Suppressor macrophage (primary cell): ENCODE measurements at places on chromosomes 4 and X.

GRCh38 chrX:130340271-130340670 lies 552 bp downstream of the SLC25A14 start:
- no peak for DNase-seq

- DNase-seq = peak; percentile 45
These were observed 56.0 kb downstream of the PDLIM5 start for GRCh38 chr4:94507708-94508107.

DNA sequence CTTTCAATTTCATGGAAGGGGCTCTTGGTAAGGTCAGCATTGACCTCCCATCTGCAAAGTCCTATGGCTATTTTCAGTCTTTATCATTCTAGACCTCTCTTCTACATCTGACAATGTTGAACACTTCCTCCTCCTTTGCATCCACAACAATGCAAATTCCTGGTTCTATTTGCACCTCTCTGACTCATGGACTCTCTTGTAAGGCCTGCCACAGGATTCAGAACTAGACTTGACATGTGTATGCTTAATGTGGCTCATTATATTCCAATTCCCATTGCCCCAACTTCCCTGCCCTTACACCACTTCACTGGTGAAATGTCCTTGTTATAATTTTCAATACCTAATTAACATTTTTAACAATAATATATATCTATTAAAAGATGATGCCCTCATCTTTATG lies 314.3 kb upstream of the FGF13 start:
- no peak for DNase-seq

GRCh38 chr4:124633285-124633941 lies 79.1 kb downstream of the ANKRD50 start:
- no peak for DNase-seq

GRCh38 chrX:107442914-107443527 lies 6.4 kb upstream of the FRMPD3 start:
- no peak for DNase-seq

- DNase-seq = no peak
These were observed 114.5 kb downstream of the IRF2 start for GRCh38 chr4:184359888-184360287.

DNA sequence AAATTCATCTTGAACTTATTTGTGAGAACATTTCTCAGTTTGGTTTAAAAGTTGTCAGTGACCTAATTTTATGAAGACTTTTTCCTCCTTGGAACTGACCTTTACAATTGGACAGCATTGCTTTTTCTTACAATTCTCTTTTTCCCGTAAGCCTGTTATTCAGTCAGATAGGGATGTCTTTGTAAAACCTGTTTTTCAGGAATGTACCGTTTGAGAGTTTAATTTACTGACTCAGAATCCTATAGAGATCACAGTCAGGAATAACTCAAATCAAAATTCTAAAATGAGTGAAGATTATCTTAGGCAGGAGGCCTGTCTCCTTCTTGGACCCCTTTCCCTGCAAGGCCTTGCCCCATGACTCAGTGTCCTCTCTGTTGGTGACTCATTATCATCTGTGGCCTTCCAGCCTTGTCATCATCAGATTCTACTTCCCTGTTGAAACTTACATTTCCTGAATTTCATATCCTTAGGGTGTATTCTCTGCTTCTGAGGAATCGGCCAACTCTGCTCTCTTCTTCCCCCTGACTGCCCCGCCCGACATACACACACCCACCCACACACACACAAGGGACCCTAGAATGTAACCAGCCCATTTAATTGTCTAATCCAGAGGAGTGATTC lies 99.8 kb downstream of the ARHGAP10 start:
- DNase-seq = peak; percentile 84

- peak; percentile 0 for DNase-seq
These were observed 169.7 kb downstream of the COL4A6 start for GRCh38 chrX:108268434-108269080.

GRCh38 chrX:53075011-53075410 lies 7.2 kb upstream of the TSPYL2 start:
- DNase-seq = no peak

DNA sequence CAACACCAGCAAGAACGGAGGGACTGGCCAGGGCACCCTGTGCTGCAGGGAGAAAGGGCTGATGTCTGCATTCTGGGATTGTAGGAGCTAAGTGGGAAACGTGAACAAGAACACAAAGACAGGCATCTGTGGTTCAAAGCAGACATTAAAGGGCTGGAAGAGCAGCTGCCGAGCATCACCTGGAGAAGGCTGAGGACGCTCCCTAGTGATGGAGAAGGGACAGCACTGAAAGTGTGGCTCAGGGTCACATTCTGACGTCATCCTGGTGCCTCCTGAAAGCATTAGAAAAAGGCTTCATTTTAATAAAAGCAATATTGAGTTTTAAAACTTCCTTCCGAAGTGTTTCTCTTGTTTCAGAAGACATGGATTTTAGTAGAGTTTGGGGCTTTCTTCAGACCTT lies 62.3 kb downstream of the CLDN22 start:
- no peak for DNase-seq

DNA sequence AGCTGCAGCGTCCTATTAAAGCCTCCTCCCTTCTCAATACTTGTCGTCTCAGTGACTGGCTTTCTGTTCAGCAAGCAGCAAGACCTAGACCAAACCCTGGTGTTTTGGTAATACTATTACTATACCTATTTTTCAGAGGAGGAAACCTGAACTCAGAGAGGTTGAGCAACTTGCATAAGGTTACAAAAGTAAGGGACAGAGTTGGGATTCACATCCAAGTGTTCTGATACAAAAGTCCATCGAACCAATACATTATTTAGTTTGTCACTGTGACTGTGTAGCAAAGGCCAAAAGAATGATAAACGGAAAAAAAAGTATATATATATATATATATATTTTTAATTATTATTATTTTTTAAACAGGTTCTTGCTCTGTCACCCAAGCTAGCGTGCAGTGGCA lies 29.9 kb upstream of the KLHL8 start:
- no peak for DNase-seq

GRCh38 chr4:1792832-1793495 lies at the start of gene FGFR3:
Gene FGFR3 (plus strand): TSS chr4:1793293. CDS start chr4:1793935, 642 bp downstream.
- DNase-seq = peak; percentile 30

GRCh38 chr4:2321279-2322196 lies 59.6 kb upstream of the MXD4 start:
- DNase-seq = no peak

DNA sequence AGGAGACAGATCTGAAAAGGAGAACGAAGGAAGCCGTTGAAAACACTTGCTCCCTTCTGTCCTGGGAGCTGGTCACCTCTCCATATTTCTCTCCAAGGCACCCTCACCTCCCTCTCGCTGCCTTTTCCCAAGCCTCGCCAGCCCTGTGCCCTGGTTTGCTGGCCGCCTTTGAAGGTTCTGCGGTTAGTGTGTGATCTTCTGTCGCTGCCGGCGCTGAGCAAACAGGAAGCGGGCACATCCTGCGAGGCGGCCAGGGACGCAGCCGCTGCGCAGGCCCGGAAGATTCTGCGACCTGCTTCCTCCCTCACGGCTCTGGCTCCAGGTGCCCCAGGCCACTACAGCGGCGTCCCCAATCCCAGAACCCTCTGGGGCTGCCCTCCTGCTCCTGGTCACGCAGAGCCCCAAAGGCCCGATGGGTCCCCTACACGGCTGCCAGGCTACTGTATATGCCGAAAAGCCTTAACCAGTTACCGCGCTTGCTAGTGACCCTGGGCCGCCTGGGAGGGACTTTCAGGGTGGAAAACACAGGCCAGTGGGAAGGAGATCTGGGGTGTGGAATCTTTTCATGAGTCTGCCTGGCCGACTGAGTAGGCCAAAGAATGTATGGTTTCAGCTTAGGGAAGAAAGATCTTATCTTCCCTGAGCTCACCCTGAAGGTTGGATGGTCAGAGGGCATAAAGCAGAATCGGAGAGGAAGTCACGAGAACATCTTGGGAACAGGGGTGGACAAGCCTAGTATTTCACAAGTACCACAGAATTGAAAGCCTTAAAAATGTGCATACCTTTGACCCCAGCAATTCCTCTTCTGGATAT lies 2.3 kb upstream of the SASH3 start:
- peak; percentile 82 for DNase-seq

GRCh38 chrX:11351375-11352295 lies 58.4 kb downstream of the AMELX start:
- DNase-seq = peak; percentile 45

- peak; percentile 37 for DNase-seq
These were observed 169.2 kb upstream of the ATP6AP2 start for GRCh38 chrX:40411340-40412111.

DNA sequence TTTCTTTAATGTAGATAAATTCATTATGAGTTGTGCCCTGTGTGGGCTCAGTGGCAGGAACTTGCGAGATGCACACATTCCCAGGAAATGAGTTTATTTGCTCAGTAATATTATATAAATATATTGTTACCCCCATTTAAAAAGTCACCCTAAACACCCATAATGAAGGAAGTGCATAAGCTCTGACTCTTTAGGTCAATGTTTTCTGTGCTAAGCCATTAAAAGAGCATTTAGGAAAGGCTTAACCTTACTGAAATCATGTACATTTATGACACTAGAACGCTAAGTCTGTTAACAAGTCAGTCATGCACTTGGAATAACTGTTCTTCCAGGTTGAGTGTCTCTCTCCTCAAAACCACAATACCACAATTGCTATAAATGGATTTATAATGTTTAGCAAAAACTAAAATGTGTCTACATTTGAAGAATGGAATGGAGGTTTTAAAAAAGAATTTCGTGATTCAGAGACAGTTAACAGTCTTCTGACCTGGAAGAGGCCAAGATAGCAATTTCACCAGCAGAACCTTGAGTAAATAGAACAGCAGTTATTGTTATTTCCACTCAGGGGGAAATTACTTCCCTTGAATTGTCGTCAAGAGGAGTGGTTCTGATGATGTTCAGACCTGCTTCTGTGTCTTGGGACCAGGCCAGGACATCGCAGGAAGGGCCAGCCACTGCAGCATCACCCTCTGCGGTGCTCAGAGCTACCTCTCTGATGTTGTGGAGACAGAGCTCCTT lies 91.1 kb upstream of the VEGFC start:
- DNase-seq = no peak

DNA sequence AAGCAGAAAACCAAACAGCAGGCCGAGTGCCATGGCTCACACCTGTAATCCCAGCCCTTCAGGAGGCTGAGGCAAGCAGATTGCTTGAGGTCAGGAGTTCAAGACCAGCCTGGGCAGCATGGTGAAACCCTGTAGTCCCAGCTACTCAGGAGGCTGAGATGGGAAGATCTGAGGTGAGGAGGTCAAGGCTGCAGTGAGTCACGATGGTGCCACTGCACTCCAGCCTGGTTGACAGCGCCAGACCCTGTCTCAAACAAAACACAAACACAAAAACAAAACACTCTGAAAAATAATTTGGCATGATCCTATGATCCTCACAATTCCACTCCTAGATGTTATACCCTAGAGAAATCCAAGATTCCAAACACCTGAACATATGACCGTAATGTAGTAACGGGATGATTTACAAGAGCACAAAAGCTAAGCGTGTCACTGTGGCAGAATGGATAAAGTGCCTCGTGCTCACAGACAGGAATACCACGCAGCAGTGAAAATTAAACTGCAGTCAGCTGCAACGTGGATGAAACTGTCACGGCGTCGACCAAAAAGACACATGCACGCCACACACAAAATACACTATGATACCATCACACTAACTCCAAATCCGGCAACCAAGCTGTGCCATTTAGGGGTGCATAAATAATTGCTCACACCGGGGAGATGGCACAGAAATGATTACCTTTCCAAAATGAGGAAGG lies 1.7 kb downstream of the NELFA start:
- DNase-seq = no peak

DNA sequence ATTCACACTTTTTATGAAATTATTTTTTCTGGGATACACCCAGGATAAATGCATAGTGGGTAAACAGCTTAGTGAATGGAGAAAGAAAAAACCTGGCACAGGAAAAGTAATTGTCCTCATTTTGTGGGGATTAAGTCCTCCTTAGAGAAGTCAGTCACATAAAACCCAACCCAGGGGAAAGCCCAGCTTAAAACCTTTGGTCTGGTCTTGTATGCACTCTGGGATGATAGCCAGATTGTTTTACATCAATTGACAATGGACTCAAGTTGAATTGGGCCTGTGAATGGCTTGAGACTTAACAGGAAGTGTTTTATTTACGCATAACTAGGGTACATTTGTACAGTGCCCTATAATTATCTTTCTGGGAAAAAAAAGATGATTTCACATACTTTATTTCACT lies 561.3 kb upstream of the GRIA3 start:
- no peak for DNase-seq

DNA sequence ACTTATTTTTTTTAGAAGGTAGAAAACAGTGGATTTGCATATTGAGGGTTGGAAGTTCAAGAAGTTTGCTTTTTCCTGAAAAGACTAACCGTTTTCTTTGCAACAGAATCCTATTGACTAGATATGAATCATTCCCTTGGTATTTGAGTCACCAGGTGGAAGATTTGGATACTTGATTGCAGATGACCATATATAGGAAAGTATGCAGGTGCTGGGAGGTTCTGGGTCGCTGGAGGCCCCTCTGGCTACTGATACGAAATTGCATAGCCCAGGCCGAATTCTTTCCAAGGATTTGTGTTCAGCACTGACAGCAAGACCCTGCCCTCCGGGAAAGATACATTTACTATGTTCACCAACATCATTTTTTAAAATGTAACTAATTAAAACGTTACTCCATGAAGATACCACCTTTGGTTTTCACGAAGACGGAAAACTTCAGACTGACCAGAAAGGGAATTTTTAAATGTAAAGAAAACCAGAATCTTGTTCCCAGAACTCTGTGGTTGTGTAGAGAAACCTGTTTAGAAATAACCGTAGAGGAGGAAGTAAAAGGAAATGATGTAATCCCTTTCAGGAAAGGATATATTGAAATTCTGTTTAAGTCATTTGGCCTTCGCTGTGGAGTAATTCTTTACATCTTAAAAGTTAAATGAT lies 946 bp downstream of the ANXA3 start:
- no peak for DNase-seq

DNA sequence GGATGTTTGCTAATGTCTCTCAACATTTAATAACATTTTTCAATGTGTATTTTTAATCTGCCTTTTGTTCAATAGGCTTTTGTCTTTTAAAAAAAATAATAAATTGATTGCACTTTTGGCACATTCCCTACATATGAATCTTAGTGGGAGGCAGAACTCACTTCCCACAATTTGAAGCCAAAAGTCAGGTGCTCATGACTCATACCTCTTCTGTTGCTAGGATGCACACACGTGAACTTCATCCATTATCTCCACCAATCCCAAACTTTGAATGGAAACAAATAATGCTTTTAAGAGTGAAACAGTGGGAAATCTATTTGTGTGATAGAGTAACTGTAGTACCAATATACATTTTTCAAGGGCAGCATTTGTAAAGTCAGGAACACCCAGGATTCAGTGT lies 260.5 kb downstream of the IQCM start:
- DNase-seq = no peak

GRCh38 chr4:27764526-27764837 lies 903.8 kb downstream of the STIM2 start:
- no peak for DNase-seq

- DNase-seq = no peak
These were observed 78.4 kb downstream of the IRF2 start for GRCh38 chr4:184395971-184396391.

DNA sequence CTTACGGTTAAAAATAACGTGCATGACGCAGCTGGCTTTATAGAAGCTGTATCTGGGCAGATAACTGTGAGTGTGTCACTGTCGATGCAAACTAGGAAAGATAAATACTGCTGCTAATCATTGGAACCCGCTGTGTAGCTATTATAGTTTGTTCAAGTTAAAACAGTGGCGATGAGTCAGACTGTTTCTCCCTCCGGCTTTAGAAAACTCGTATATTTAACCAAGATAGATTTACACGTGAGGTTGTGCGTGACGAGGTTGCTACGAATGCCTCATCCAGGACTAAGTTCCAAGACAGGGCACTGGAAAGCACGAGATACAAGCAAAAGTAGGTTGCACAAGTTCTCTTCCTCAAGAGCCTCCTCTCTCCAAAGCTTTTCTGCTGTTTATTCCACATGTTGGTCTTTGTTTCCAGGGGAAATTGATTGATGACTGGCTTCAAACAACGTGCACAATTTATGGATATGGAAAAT lies 270.7 kb downstream of the FBXW7 start:
- DNase-seq = no peak
